ENCODE measurements at places on chromosomes 2 and 18.

DNA sequence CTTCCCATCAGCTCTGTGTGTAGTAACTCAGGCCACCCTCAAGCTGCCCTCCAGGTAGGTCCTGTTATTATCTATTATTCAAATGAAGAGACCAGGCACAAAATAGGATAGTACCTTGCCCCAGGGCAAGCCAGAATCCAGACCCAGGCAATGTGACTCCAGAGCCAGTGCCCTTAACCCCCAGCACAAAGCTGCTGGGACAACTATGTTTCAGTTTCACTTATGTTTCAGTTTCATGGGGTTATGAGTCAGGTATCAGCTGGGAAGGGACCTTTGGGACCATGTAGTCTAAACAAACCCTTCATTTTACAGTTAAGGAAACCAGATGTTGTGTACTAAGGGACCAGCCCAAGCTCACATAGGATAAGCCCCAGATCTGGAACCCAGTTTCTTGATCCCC lies 10.0 kb downstream of the HK2 start:
- peak; percentile 54 for DNase-seq

DNA sequence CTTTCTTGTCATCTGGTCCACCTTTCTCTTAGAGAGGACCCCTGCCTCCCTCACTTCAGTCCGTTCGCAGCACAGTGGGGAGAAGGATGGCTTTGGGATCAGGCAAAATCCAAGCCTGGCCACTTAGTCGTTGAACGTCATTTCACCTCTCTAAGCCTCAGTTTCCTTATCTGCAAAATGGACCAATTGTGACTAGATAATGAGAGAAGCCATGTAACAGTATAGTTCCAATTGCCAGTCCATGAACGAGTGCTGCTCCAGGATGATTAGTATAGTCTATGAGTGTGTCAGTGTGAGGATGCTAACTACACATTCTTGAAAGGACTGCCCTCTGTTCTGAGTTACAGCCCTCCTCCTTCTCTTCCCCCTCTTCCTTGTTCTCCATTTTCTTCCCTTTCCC lies 1.1 kb downstream of the INHA start:
- DNase-seq = no peak

GRCh38 chr2:30425326-30425725 lies 21.7 kb upstream of the LCLAT1 start:
- DNase-seq = no peak

DNA sequence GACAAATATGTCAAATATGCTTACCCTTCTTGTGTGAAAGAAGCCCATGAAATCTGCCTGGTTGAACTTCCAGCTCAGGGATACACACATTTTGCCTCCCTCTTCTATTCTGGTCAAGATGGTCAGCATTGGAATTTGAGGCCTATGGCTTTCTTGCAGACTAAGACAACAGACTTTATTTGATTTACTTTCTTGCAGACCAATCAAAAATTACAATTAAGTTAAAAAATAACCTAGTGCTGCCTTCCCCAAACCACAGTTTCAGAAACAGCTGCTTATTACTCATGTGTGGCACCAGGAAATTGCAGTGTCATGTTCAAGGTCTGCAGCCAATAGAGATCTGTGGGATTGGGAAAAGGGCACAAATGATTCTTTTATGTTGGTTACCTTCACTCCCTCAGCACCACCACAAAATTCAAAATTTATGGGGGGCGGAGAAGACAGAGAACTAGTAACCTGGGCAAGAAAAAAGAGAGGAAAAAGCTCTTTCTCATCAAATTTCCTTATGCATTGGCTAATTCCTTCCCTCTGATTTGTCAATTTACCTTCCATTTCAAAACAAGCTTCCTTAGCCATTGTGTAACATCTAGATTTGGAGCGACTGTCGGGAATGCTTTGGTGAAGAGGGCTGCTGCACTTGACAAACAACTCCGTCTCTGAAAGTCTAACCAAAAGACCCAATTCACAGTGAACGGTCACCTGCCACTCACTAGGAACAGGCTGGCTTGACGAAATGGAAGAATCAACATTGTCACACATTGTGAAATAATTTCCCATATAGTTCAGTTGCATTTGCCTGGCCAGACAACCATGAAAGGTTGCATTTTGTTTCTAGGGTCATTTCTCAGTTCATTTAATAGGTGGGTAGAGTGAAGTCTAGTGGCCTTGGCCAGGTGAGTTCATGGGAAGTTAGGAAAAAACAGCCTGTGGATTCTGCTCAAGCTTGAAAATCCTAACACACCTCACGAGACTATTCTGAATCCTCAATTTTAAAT lies 100.4 kb upstream of the FZD5 start:
- peak; percentile 23 for DNase-seq

DNA sequence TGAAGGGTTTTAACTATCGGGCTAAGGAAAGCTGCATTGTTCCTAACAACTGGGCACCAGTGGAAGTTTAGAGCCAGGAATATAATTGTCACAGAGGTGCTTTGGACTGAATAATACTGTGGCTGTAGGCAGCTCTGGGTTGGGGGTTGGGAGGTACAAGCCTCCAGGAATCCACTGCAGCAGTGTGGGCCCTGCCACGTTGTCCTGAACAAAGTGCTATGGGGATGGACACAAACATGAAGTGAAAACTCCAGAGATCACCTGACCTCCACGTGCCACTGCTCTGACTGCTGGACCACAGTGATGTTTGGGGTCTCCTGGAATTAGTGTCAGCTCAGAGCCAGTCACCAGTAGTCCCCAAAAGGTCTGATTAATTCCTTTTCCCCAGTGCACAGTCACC lies 110.9 kb downstream of the BCL2 start:
- no peak for DNase-seq

DNA sequence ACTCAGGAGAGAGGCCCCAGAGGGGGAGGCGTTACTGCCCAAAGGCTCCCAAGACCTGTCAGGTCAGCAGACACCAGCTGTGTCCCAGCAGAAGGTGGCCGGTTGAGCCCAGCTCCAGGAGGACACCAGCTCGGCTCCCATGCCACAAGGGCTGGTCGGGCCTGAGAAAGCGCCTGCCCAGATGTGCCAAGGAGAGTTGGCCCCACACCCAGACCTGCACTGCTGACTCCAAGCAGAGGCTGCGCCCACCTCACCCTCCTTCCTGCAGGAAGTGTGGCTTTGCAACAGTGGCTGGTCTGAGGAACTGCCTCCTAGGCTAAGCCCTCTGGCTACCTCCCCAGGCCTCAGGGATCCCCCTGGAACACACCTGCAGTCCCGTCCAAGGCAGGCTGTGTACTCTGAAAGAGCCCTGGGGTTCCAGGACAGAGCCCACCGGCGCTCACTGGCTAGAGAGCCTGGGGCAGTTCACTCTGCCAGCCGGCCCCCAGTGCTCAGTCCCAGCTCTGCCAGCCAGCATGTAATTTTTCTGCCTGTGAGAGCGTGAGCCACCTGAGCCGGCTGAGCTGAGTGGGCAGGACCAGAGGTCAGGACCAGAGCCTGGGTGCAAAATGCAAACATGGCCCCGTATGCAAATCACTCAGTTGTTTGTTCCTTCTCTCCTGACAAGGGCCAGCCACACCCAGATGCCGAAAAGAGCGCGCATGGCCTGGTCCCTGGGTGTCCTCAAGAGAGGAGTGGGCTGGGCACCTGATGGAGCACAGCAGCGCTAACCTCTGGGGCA lies 36.9 kb upstream of the PTMA start:
- peak; percentile 61 for DNase-seq

- DNase-seq = no peak
These were observed 288.8 kb upstream of the SIX3 start for GRCh38 chr2:44652701-44653100.

- DNase-seq = no peak
These were observed 2.5 kb downstream of the MYCN start for GRCh38 chr2:15942711-15943345.

DNA sequence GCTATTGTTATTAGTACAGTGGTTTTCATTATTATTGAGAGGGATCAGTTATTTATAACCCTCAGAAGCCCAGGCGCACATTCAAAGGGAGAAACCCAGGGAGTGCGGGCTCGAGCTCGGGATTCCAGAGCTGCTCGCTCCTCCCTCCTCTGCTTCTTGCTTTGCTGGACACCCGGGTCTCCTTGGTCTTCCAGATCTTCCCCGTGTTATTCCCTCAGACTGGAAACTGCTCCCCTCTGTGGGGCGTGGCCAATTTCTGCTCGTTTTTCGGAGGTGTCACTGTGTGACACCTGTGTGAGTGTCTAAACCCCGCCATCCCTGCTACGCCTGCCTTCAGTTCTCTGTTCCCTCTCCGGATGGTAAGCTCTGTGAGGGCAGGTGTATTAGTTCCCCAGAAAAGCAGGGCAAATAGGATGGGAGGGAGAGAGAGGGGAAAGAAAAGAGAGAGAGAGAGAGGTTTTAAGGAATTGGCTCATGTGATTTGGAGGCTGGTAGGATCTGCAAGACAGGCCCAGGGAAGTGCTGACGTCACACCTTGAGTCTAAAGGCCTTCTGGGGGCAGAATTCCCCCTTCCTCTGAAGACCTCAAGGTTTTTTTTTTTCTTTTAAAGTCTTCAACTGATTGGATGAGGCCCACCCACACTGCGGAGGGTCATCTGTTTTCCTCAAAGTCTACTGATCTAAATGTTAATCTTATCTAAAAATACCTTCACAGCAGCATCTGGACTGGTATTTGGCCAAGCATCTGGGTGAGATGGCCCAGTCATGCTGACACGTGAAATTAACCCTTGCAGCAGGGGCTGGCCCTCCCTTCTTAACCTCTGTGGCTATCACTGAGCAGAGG lies 457.3 kb upstream of the ID2 start:
- DNase-seq = no peak

GRCh38 chr2:176566496-176566895 lies 297.3 kb downstream of the MTX2 start:
- no peak for DNase-seq

DNA sequence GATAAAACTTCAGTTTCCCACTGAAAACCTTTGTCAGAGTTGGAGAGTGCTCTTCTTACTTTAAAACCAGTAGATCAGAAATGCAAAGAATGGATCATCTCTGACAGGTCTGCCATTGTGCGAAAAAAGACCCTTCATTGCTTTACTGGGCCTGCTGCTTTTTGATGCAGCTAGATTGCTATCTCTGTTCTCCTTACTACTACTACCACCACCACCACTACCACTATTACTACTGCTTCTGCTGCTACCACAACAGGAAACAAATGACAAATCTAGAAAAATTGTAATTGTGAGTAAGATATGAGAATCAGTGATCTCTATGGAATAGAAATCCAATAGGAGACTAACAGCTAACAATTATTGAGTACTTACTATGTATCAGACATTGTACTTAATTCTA lies 85.8 kb downstream of the PKP4 start:
- no peak for DNase-seq

GRCh38 chr2:2570360-2570759 lies 239.3 kb upstream of the MYT1L start:
- DNase-seq = no peak
